ENCODE measurements at places on chromosomes 16 and 17.

- DNase-seq, result no peak
These were observed 30.8 kb upstream of the HSBP1 start for GRCh38 chr16:83776944-83777343.

DNA sequence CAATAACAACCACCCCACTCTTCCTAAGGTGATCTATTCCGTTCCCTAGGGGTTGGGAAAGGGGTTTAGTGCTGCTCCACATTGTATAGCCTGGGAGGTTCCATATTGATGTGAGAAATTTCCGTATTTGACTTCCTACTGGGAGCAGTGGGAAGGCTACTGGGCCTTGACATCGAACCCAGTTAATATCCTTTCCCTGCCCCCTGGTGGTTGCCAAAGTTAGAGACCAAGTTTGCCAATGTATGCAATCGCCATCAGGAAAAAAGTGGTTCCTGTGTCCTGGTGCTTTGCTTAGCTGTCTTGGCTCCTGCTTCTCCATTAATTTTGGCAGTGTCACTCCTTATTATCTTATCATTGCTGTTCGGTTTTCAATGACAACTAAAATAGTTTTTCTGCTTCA lies 914.9 kb downstream of the KCNJ2 start:
- peak; percentile 13 for DNase-seq

DNA sequence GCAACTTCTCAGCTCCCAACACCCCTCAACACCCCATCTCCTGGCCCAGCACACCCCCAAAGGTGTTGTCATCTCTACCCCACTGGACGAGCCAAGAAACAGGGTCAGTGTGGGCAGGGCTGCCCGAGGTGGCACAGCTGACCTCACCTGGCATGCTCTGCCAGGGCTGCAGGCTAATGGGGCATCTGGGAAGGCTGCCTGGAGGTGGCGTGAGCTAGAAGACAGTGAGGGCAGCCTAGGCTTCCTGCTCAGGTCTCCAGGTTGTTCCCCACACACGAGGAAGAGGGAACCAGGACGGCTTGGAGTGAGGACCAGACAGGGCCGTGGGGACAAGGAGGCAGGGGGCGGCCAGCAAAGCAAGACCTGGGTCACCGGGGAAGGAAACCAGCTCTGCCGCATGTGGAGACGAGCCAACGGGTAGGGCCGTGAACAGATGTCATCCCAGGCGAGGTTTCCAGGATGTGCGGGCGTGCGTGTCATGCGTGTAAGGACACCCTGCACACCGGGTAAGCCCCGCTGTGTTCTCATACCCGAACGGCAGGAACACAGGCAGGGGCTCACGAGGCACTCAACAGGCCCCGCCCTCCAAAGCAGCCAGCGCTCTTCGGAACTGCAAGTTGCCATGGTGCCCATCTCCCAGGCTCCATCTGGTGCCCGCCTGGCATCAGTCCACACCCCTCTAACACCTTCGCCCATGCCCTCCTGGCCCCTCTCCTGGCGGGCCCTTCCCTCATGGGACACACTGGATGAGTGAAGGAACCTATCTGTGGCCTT lies 29.6 kb upstream of the PVALEF start:
- DNase-seq, result no peak

- no peak for DNase-seq
These were observed 52.4 kb upstream of the JPH3 start for GRCh38 chr16:87549627-87550494.

DNA sequence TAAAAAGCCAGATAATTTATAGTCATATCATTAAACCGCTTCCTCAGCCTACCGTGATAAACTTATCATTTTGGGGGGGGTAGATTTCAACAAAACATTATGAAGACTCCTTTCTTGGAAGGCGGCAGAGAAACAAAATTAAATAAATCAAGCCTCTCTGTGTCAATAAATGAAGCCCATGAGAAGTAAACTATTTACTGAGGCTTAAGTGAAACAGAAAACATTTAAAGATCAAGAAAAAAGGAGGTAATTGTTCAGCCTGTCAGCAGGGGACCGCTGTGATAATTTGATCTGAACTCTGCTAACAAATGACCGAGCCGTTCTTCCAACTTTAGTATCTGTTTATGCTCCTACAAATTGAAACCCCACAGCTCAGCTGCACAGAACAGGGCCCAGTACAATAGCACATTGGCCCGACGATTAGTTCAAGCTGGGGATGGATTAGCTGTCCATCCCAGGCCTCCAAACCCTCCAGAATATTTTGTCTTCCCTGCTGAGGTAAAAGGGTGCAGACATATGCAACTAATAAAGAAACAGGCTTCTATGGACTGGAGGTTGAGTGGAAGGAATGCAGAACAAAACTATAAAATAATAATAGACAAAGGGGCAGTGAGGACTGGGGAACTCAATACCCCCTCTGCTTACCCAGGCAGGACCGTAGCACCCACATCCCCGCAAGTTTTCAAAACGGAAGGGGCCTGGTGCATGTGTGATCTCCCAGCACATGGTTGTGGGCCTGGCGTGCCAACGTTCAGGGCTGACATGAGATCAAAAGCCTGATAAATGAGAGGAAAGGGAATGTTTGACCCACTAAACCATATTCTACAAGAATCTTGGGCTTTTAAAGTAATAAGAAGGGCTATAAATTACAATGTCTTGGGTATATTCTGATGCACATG lies 298.1 kb upstream of the IRX5 start:
- no peak for DNase-seq
